LoVo (cell line): ENCODE measurements at places on chromosomes 16 and 17.

DNA sequence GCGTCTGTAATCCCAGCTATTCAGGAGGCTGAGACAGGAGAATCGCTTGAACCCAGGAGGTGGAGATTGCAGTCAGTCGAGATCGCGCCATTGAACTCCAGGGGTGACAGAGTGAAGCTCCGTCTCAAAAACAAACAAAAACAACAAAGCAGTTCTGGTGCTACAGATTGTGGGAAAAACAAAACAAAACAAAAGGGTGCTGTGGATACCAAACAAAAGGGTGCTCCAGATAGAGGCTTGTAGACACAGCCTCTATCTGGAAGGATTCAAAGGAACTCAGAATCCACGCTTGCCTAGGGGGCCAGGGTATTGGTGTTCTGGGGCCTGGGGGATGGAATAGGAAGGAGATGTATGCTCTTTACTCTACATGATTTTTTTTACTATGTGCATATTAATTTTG lies 2.5 kb downstream of the MYLK3 start:
- no peak for DNase-seq

DNA sequence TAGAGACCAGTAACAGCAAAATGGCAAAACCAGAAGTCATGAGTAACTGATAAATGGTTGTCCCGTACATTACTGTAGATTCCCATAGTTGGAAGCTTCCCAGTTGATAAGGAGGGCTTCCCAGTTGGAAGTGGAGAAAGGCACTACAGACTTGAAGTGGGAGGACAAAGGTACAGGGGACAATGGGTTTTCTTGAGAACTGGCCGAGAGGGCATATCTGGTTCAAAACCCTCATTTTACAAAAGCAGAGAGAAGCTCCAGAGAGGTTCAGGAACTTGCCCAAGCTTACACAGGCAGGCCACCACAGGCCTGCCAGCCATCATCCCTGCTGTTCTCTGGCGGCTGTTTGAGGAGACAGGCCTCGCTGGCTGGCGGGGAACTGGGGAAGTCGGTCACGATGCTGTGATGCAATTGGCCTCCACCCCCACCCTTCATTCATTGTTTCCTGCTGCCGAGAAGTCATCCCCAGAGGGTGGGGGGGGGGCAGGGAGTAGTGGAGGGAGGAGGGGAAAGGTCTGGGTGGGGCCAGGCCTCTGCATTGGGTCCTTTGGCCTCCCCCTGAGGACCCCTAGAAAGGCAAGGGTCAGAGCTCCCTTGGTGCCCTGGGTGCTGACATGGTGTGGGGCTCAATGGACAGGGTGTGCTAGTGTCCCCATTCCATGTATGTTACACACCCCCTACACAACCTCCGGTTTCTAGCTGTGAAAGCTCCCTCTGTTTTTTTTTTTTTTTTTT lies 3.0 kb downstream of the UBALD2 start:
- DNase-seq = no peak

- no peak for DNase-seq
Observed at GRCh38 chr17:13590441-13590840, 11.3 kb downstream of the HS3ST3A1 start.

DNA sequence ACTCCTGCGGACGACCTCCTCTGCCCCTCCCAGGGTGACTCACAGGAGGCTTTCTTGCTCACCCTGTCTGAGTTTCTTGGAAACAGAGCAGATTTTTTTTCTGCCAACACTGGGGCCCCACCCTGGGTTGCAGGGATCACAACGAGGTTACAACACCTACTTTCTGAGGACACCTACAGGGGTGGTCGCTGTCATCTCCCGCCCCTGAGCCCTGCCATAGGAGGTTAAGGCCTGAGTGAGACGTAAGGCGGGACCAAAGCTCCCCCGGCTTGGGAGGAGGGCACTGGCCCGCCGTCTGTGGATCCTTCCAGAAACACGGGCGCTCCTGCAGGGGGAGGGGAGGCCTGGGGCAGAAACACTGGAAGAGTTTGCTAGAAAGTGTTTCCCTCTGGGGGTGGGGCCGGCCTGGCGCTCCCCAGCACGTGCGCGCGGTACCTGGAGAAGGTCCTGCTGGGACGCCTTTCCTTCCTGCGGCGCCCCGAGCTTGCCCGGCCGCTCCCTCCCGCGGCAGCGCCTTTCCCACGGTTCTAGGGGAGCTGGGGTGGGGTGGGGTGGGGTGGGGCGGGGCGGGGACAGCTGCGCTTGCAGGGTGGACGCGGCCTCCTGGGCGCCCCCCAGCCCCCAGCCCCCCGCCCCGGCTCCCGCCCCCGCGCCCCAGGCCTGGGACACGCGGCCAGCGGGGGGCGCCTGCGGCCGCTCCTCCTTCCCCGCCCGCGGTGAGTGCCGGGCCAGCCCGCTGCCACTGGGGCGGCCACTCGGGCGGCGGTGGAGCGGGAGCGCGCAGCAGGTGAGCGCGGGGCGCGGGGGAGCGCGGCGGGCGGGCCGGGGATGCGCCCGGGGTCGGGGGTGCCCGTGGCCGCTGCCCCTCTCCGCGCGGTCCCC lies 20.7 kb upstream of the ADCY7 start:
- DNase-seq = peak; percentile 88

GRCh38 chr17:7873051-7873450 lies 15.2 kb downstream of the CYB5D1 start:
- DNase-seq = no peak

GRCh38 chr16:57871456-57871855 lies 69.2 kb upstream of the KIFC3 start:
- peak; percentile 31 for DNase-seq

GRCh38 chr17:42248351-42249179 lies 27.6 kb downstream of the STAT5B start:
- no peak for DNase-seq

DNA sequence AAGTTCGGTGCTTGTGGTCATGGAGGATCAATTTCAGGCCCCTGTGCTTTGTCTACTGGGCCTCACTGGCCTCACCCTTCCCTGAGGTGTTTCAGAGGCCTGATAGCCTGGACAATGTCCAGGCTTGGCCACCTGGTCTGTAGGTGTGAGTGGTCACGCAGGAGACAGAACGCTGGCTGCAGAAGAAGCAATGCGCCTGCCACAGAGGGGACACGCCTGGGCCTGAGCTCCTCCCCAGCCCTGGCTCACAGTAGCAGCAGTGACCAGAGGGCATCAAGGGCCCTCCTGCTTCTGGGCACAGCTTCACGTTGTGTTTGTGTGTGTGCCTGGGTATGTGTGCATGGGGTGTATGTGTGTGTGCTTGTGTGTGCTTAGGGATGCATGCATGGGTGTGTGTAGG lies 1.9 kb upstream of the PITPNM3 start:
- DNase-seq = no peak

DNA sequence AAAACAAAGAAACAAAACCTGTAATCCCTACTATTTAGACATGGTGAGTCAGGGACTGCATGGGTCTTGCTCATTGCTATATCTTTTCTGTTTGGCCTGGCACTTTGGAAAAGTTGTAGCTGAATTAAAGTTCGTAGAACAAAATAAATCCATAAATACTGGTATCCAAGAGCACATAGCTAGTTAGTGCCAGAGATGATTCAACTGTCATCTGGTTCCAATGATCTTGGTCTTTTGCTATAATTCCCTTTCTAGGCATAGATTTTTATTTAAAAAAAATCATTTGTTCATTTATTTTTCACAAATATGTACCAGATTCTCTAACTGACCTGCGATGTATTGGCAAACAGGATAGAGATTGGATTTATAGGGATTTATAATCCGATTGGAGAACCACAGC lies 1436.1 kb upstream of the GOT2 start:
- DNase-seq = no peak

DNA sequence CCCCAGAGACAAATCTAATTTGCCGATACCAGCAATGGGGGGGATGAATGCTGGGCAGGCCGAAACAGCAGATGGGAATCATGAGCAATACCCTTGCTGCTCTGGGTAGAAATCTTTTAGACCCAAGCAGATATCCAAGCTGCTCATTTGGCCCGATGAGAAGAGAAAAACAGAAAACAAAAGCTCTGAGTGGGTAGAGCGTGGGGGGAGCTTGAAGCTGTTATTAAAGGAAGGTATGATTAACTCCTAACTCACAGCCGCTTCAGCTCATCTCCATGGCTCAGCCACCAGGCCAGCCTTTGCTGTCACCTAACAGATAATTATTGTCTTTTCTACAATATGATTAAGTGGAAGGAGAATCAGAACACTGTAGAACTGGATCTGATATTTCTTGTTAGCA lies 58.3 kb downstream of the VPS35L start:
- no peak for DNase-seq

DNA sequence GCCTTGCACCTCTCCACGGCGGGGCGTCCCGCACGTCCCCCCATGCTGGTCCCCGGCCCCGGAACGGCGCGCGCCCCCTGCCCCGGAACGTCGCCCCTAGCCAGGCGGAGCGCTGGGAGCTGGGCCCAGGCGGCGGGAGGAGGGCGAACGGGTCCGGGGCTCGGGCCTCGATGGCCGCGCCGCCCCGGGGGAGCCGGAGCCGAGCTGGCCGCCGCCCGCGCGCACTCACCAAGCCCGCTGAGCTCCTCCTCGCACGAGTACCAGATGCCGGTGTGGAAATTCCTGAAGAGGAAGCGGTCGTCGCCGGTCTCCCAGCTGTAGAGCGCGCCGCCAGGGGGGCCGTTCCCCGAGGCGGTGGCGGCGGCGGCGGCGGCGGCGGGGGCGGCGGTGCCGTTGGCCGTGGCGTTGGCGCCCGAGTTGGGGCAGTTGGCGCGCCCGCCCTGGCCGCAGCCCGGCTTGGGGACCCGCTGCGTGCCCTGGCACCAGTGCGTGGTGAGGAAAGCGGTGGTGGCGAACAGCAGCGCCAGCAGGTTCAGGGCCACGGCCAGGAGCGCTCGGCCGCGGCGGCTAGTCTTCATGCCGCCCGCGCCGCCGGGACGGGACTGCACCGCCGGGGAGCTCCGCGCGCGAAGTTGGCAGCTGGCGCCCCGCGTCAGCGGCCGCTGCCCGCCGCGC lies 530 bp downstream of the GSG1L start:
- no peak for DNase-seq

GRCh38 chr17:79555543-79555942 lies 55.3 kb downstream of the RBFOX3 start:
- no peak for DNase-seq

- no peak for DNase-seq
Observed at GRCh38 chr16:24670623-24671454, 58.6 kb upstream of the TNRC6A start.

DNA sequence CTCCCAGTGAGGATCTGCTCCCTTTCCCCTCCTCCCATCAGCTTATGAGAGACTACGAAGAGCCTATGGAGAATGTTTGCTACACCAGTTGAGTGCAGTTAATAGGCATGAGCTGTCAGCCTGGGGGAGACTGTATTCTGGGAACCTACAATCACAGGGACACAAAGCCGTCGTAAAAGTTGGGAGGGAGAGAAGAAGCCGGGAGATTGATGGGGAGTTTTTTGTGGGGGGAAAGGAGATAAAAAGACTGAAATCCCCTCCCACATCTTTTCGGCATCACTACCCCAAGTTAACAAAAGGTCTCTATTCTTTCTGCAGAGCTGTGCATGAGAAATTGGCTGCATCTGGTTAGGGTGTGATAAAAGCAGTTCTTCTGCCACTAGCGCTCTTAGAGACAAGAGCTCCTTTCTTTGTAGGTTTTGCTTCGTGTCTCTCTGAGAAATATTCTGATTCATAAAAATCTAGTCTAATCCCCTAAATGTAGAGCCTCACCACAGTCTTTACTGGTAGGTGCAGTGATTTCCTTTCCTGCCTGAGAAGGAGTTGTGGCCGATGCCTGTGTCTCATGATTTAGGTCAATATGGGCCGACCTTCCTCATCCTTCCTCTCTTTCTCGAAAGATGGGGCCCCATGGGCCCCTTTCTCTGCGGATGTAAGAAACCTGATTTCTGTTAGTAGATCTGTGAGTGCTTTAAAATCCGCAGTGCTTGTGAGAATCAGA lies 77.4 kb downstream of the BPTF start:
- no peak for DNase-seq

DNA sequence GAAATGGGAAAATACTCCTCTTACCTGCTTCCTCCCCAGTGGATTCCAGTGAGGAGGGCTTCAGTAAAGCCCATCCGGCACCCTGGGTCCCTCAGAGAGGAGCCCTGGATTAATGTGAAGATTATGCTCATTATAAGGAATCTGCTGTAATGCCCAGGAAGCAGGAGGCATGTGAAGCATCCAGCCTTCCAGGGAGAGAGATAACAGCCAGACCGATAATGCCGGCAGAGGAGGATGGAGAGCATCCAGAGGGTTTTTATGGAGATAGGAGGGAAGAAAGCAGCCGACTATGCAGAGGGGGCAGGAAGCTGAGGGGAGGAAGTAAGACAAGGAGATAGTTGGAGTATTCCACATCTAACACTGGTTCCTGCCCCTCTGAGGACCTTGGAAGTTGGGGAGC lies 53.7 kb upstream of the TMEM132E start:
- DNase-seq = no peak

DNA sequence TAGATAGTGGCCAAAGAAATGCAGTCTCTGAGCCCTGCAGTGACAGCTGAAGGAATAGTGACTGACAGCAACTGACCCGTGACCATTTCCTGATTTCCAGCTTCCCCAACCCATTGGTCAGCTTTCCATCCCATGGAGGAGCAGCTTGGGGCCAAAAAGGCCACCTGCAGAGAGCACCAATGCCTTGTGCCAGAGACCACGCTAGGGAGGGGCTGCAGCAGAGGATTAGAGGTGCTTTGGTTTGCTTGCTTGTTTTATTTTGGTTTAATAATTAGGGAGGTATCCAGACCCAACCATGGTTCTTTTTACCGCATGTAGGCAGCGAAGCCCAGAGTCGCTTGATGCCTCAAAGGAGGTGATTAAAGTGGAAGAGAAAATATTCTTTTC lies 61.3 kb upstream of the SIAH1 start:
- DNase-seq = no peak

- peak; percentile 83 for DNase-seq
Observed at GRCh38 chr17:58394534-58395223, 22.7 kb downstream of the RNF43 start.

DNA sequence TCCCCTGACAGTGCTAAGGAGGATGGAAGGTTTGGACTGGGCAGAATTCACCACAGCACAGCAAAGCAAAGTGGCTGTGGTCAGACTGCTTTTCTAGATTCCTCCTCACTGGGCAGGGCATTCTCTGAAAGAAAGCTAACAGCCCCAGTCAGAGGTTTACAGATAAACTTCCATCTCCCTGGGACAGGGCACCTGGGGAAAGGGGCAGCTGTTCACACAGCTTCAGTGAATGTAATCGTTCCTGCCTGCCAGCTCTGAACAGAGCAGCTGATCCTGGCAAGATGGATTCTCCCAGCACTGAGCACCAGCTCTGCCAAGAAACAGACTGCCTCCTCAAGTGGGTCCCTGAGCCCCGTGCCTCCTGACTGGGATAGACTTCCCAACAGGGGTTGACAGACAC lies 42.4 kb upstream of the KIF2B start:
- DNase-seq = no peak
